ENCODE measurements at places on chromosomes 16 and 17.

GRCh38 chr17:48478224-48479013, 48.4 kb upstream of the SKAP1 start:
- DNase-seq: no peak

- DNase-seq: no peak
Observed at GRCh38 chr16:67786491-67786890, 19.9 kb downstream of the RANBP10 start.

DNA sequence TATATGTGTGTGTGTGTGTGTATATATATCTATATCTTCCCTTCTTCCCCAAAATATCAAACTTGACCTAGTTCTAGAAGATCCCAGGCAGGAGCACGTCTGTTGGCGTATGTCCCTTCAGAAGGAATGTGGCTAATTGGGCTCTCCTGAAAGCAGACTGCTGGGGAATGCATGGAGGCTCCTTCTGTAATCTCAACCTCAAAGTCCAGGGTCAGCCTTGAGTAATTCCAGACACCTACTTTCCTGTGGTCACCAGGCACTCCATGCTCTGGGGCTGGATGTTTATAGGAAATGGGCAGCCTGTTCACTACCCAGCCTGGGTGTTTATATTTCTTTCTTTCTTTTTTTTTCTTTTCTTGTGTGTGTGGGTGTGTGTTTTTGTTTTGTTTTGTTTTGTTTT, 13.4 kb downstream of the BCO1 start:
- DNase-seq: no peak

- no peak for DNase-seq
Observed at GRCh38 chr16:86846136-86846535, 267.8 kb downstream of the FOXL1 start.

DNA sequence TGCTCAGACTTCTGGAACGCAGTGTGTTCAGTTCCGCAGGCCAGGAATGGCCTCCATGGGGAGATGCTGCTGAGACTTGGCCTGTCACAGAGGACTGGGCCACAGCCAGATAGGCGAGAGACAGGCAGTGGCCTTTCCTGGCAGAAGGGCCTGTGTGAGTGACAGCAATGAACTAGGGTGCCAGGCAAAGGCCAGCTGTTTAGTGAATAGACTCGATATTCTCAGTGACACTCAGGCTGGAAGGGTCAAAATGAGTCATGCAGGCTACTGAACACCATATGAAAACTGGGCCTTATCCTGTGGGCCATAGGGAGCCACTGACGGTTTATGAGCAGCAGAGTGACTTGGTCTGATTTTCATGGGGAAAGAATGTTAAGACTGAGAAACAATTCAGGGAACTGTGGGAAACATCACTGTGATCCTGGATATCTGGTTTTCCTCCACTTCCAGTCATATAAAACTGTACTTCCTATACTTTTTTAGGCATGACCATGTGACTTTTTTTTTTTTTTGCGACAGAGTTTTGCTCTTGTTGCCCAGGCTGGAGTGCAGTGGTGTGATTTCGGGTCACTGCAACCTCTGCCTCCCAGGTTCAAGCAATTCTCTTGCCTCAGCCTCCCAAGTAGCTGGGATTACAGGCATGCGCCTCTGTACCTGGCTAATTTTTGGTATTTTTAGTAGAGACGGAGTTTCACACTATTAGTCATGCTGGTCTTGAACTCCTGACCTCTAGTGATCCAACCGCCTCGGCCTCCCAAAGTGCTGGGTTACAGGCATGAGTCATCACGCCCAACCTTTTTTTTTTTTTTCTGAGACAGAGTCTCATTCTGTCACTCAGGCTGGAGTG, 5.2 kb upstream of the NUBP1 start:
- DNase-seq: no peak
